ENCODE measurements at places on chromosomes 3 and 15.

GRCh38 chr3:100260081-100260684, 609 bp upstream of the TBC1D23 start:
- no peak for DNase-seq

DNA sequence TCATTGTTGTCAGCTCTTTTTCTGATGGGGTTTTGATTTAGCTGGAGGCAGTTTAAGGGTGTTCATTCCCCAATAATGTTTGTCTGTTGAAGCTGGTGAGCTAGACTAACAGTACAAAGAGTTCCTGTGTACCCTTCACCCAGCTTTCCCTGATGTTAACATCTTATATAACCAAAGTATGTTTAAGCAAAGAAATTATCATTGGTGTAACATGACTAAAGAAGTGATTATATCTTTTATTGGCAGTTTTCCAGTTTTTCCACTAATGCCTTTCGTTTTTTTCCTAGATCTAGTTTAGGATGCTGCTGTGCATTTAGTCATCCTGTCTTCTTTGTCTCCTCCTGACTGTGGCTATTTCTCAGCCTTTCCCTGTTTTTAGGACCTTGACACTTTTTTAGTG, 165.6 kb downstream of the LPP start:
- DNase-seq, result no peak

DNA sequence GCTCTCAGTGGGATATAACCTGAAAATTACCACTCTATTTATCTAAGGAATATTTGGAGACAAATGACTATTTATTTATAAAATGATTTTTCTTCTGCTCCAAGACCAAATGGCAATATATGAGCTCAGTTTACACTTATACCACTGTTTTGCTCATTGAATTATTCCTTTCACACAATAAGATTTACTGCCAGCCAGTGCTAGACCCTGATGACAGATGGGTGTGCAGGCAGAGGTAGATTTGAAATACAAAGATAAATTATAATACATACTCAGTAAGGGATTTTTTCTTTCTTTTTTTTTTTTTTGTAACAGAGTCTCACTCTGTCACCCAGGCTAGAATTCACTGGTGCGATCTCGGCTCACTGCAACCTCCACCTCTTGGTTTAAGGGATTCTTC, 980.3 kb downstream of the EPHA3 start:
- DNase-seq, result no peak

- DNase-seq, result peak; percentile 87
These were observed 1.2 kb downstream of the ERC2 start for GRCh38 chr3:56467108-56467507.

GRCh38 chr3:31670136-31670535, 137.4 kb downstream of the STT3B start:
- DNase-seq, result no peak
